ENCODE measurements at places on chromosomes 2 and 18.

GRCh38 chr2:46917628-46918027 lies 2.0 kb upstream of the MCFD2 start:
- no peak for DNase-seq

DNA sequence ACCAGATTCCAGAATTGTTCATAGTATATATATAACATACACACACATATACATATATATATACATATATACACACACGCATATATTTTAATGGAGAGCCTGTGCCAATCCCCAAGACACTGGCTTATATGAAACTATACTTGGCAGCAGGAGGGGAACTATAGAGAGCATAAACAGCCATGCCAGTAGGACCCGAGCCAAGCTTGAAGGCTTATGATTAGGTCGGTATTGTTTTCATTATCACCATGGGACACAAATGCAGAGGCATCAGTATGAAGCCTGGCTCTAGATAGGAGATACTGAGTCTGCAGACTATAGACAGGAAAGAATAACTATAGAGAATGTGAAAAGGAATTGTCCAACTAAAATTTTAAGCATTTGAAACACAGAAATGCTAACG lies 181.2 kb downstream of the VWC2L start:
- DNase-seq: no peak

- no peak for DNase-seq
Observed at GRCh38 chr2:142723236-142723635, 154.2 kb upstream of the KYNU start.

DNA sequence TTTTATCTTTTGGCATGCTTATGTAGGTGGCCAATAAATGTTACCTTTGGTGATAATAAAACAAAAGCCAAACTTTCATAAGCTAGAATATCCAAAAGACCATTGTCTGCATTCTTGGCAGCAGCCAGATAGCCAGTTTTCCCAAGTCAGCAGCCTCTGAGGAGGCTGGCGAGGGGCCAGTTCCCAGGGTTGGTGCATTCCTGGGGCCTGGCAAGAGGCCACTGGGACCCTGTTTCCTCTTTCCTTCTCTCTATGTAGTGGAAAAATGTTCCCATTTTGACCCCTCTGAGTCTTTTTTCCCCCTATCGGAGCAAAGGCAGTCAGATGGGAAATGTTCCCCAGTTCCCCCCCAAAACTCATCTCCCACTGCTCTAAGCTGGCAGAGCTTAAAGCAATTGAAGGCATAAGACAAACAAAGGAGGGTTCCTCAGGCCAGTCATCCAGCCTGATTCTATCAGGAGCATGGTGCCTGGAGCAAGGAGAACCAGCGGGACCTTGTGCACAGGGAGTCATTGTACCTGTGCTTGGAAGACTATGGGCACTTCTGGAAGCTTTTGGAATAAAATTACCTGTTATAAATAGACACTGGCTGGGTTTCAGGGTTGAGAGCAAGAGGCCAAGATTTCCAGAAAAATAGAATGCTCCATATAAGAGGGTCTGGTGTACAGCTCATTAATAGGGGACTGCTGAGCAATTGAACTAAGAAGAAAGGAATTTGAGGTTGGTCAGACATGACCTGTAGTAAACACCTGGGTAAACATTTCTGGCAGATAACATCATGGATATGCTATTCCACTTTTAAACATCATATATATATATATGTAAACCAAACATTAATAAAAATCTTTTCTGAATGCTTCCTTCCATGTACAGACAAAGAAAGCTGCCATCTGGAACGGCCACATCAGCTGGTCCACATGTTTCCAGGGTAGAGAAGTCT lies 63.4 kb downstream of the NCKAP5 start:
- no peak for DNase-seq

All from CMK (cell line).